ENCODE measurements at places on chromosomes 4 and X.

DNA sequence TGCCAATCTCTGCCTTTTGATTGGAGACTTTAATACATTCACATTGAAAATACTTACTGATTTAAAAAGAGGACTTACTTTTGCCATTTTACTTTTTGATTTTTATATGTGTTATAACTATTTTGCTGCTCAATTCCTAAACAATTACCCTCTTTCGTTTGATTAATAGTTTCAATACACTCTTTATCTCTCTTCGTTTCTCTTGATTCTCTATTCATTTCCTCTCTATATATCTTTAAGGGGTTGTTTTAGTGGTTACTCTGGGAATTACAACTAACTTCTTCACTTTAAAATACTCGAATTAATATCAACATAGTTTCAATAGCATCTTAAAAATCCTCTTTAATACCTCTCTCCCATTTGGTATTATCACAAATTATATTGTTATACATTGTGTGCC is 116.6 kb downstream of the PTCHD1 start:
- DNase-seq, result no peak

DNA sequence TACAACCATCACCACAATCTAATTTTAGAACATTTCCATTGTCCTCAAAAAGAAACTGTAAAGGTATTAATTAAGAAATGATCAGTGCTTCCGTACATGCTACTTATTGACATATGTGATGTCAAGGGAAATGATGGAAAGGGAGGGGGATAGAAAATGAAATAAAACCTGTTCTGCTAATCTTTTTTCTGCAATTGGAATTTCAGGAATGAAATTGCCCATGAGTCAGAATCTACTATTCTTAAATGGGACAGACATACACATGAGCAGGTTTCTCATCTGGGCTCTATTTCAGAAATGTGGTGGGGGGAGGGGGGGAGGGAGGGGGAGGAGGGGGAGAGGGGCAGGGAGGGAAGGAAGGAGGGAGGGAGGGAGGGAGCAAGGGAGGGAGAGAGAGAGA is 91.0 kb downstream of the SHROOM4 start:
- DNase-seq, result peak; percentile 47

- peak; percentile 45 for DNase-seq
Observed at GRCh38 chr4:123922847-123923246, 526.3 kb downstream of the SPRY1 start.

GRCh38 chrX:25277574-25277973 is 261.8 kb upstream of the ARX start:
- DNase-seq, result no peak

DNA sequence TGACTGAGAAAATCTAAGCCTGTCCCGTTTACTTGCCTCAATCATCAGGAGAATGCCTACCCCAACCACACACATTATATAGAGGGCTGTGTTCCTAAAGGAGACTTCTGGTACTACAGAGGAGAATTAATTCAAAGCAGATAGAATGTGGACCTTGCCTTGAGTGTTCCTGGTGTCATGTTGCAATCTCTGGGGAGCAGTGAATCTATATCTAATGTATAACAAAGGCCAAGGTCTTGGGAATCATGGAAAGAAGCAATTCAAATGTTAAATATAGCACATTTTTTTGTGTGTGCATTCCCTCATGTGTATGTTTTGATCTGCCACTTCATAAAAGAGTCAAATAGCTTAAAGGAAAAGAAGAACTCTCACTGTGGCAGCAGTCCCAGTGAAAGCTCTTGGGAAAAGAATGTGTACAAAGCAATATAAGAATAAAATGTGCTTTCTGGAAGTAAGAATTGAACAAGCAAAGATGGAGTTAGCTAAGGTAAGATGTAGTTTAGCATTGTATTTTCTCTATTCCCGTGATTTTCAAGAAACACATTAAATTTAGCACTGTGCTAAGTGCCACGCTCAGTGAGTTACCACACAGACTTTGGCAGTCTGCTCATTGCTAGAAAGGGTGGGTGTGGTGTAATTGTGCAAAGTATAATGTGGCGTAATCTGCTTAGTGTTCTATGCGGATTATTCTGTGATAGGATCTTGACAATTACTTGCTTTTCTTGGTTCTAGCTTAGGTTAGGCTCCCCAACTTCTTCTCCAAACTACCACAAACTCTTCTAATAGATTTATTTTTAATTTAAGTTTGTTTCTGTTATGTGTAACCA is 13.7 kb downstream of the ADH6 start:
- peak; percentile 33 for DNase-seq

DNA sequence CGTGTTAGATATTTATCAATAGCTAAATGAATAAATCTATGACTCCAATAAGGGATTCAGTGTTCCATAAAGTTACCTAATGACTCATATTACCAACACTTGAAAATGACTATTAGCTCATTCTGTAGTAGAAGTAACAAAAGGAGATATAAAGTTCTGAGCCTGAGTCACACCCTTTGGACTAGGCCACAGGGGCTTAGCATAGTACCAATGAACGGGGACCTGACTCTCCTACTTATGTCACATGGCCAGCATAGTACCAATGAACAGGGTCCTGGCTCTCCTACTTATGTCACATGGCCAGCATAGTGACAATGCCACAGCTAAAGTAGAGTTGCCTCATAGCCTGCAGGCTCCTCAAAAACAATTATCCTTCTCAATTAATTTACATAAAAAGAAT is 43.7 kb downstream of the MAGEB16 start:
- peak; percentile 60 for DNase-seq

- peak; percentile 96 for DNase-seq
Observed at GRCh38 chr4:89134775-89135319, 23.5 kb downstream of the TIGD2 start.

DNA sequence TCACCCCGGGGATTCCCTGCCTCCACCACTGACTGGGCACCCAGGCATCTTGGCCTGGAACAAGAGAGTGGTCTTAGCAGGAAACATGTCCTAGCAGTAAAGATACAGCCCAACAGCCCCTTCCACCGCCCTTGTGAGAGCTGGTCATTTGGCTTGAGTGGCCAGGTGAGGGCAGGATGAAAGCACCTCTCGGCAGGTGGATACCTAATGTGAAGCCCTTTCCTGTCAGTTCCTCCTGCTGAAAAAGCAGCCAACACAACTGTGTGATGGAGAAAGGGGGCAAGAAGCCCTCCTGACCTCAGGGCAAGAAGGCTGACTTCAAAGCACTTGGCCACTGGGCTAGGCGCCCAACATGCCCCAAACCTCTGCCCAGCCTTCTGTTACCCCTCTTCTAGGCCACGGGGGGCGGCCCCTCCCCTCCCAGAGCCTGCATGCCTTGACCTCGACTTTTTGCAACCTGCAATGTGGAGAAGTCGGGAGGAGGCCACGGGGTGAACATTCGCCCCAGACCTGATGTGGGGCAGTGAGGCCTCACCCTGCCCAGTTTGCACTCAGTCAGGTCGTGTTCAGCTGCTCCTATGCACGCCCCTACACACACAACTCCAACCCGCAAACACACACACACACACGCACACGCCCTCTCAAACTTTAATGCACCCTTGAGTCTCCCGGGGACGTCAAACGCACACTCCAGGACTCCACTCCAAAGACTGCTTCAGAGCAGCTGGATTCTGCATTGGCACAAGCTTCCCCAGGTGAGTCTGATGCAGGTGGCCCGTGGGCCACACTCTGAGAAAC is 1.1 kb downstream of the LGI2 start:
- no peak for DNase-seq

- DNase-seq, result no peak
Observed at GRCh38 chr4:101065935-101066485, 281.3 kb downstream of the PPP3CA start.

DNA sequence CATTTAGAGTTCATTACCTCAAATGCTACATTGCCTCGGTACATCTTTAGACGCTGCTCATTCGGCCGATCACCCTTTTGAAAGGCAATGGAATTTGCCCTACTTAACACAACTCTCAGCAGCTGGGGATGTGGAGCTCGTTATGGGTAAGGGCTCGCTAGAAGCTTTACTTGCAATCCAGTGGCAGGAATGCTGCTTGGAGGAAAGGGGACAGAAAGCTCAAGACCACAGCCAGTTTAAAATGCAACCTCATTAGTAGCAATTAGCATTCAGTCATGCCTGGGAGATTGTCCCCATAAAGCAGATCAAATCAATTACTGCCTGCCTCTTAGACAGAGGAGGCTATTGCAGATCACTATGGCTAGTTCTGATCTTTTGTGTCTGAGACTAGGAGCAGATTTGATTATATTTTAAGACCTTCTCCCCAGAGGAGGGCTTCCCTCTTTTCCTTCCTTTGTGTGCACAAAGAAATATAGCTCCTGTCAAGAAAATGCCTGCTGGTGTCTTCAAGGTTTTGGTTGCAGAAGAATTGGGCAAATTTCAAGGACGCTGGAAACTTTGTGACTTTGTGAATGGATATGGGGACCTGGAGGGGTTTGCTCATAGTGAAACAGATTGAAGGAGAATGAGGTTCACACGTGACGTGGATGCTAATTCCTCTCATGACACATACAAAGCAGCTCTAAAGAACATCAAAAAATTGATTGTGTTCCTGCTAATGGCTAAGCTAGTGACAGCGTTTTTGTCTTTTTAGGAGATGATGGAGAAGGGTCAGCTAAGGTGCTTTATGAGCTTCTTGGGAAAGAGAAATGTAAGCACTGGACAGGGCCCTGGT is 237.5 kb upstream of the GLRA2 start:
- no peak for DNase-seq

DNA sequence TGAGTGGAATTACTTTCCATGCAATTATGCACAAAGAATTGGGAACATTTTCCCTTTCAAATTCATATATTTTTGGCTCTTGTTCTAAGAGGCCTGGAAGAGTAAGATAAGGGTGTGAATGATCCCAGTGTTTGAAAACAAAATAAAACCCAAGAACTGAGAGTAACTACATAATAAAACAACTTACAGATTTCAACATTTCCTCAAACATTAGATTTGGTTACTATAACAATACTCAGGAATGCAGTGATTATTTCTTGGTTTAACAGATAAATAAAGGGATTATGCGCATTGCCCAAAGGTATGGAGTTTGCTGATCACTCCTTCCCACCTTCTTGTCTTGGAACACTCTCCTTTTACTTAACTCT is 292.5 kb downstream of the CAMK2D start:
- DNase-seq, result peak; percentile 32

- no peak for DNase-seq
Observed at GRCh38 chr4:82620126-82620735, 58.4 kb upstream of the TMEM150C start.

DNA sequence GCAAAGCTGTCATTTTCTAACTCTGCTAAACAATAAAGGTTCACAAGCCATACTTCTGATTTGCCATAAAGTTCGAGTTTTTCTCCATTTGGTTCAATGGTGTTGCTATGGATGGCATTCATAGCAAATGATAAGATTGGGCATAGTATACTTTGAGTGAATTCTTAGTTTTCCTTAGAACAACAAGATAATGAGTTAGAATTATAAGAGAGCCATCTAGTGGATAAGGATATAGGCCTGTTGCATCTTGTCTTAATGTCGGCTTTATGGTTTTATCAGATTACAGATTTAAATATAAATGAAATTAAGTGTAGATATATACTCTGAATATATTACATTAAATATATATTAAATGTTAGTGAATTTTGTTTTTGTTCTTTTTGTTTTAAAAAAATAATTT is 644.6 kb downstream of the IL1RAPL1 start:
- DNase-seq, result peak; percentile 2

DNA sequence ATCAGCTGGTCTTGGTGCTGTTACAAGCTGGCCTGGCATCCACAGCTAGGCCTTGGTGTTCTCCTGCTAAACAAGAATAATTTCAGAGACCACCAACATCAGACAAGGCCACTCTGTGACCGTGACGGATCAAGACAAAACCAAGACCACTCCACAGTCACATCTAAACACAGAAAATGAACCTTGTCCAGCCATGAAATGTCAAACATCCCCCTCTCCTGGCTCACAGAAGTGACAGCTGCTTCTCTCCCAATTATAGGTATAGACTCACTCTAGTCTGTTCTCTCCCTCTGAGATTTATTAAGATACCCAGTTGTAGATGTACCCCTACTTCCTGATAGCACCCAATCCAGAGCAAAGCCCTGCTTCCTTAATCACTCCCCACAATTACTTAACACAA is 40.4 kb downstream of the EFHC2 start:
- DNase-seq, result no peak

GRCh38 chrX:100870527-100870926 is 3.6 kb downstream of the NOX1 start:
- DNase-seq, result peak; percentile 18

- DNase-seq, result no peak
Observed at GRCh38 chr4:142312391-142312790, 533.7 kb downstream of the INPP4B start.

DNA sequence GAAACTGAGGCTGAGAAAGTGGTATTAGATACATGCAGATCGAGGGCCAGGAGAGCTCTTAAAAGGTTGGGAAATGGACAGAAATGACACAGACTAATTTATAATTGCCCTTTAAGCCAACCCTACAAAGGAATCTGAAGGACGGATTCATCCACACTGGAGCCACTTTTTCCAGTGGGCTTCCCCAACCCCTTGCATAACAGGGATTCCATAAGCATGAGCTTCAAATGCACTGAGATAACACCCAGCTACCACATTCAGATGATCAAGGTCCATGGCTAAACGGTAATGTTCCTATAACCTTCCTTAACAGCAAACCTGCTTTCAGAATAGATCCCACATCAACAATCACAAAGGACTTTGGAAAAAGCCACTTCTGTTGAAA is 34.2 kb downstream of the PLAC1 start:
- no peak for DNase-seq

- peak; percentile 57 for DNase-seq
Observed at GRCh38 chr4:38621831-38622230, 42.2 kb upstream of the KLF3 start.

- no peak for DNase-seq
Observed at GRCh38 chr4:88054229-88054628, 46.8 kb downstream of the PKD2 start.

DNA sequence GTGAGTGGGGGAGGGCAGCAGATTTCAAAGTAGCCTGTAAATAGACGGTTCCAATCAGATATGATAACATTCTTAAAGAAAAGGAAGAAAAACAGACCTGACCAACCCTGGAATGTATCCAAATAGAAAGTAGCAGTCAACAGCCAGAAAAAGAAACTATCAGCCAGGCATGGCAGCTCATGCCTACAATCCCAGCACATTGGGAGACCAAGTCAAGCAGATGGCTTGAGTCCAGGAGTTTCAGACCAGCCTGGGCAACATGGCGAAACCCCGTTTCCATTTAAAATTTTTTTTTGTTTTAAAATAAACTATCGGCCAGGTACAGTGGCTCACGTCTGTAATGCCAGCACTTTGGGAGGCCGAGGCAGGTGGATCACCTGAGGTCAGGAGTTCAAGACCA is 125.0 kb downstream of the THOC2 start:
- no peak for DNase-seq

- DNase-seq, result peak; percentile 87
Observed at GRCh38 chr4:4394644-4395043, 7.7 kb downstream of the NSG1 start.
